ENCODE measurements at places on chromosomes 13 and 19.

- no peak for DNase-seq
Observed at GRCh38 chr19:17023805-17024204, 2.8 kb downstream of the CPAMD8 start.

GRCh38 chr13:99347335-99347878 is 40.2 kb upstream of the GPR183 start:
- no peak for DNase-seq

GRCh38 chr19:10009714-10010224 is 535 bp downstream of the COL5A3 start:
- no peak for DNase-seq

DNA sequence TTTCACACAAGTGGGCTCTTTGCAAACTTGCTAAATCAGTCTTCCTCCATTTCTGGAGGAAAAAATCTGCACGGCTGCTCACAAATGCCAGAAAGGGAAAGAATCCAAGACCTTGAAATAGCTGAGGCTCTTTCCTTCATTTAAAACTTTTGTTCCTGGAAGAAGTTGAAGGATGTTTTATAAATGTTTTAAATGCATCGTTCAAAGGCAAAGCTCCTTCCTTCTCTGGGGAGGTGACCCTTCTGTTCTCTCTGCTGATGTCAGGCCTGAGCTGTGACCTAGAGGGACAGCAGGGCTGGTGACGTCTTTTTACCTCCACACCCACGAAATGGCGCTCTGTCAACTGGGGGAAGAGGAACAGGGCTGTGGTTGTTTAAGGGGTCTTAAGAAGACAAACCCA is 376.4 kb upstream of the ZNF507 start:
- DNase-seq, result no peak

- no peak for DNase-seq
Observed at GRCh38 chr19:53971673-53972072, 8.9 kb downstream of the CACNG8 start.

DNA sequence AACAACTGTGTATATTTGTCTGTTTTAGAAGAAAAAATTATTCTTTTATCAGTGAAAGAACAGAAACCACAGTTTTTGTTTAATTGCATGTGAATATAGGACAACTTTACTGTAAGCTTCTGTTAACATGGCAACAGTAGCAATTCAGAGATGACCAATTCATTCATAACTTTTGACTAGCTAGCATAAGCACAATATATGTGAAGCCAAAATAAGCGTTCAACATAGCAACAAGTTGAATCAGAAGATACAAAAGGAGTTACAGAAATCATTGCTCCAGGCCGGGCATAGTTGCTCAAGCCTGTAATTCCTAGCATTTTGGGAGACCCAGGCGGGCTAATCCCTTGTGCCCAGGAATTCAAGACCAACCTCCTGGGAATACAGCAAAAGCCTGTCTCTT is 197.1 kb upstream of the GPC6 start:
- no peak for DNase-seq

DNA sequence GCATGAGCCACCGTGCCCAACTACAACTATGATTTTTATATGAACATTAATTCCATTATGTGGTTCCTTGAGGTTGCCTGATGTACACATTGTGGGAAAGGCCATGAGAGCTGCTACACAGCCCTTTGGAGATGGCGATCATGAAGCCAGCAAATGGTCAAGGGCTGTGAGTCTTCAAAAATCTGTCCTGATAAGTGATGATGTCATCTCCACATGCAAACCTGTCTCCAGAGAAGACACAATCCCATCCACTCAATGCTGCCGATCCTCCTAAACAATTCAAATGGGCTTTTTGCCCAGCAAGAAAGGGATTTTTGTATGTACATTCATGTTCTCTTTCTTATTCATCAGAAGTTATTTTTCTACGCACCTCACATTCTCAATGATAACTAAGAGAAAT is 17.6 kb downstream of the SIGLEC7 start:
- no peak for DNase-seq

DNA sequence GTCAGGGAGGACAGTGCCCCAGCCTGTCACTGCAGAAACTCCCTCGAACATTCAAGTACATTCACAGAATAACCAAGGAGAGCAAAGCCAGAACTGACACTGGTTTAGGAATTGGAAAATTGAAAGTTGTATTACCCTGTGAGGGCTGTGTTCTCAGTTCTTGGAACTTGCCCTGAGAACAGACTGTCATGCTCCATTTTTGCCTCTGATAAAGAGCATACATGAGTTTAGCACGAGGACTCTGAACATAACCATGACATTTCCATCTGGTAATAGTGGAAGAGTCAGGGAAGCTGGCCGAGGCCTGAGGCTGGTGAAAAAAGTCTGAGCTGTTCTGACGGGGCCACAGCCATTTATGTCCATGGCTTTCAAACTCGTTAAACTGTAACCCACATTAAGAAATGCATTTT is 15.2 kb upstream of the SLC25A30 start:
- DNase-seq, result no peak

GRCh38 chr19:18634612-18635297 is 2.1 kb upstream of the KLHL26 start:
- DNase-seq, result no peak

- DNase-seq, result no peak
Observed at GRCh38 chr19:38650911-38651584, 3.6 kb downstream of the ACTN4 start.

DNA sequence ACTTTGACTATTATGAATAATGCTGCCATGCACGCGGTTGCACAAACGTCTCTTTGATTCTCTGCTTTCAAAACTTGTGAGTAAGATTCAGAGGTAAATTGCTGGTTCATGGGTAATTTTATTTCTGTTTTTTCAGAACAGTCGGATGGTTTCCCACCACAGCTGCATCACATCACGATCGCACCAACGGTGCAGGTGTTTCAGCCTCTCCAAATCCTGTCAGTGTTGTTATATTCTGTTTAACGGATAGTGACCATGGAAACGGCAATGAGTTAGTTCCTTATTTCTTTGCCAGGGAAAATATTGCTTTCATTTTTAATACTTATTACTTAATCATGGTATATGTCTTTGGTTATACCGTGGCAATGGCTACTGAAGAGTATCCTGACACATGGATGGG is 19.1 kb upstream of the ZNF835 start:
- DNase-seq, result no peak

GRCh38 chr19:41324231-41324702 is 14.3 kb downstream of the CCDC97 start:
- no peak for DNase-seq

DNA sequence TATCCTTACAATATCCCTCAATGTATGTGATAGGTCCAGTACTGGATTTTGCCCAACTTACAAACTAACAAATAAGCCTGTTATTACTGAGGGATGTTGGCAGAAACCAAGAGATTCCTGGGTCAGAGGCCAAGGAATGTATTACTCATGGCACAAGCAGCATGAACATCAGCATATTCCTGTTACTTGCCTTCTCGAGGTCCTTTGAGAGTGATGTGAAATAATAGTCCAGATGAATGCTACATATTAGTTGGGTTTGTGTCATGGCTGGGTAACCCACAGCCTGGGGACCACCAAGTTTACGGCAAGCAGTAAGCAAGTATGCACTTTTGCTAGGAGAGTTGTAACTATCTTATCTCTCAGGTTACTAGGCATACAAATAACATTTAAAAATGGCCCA is 384.5 kb upstream of the GPC6 start:
- DNase-seq, result no peak

DNA sequence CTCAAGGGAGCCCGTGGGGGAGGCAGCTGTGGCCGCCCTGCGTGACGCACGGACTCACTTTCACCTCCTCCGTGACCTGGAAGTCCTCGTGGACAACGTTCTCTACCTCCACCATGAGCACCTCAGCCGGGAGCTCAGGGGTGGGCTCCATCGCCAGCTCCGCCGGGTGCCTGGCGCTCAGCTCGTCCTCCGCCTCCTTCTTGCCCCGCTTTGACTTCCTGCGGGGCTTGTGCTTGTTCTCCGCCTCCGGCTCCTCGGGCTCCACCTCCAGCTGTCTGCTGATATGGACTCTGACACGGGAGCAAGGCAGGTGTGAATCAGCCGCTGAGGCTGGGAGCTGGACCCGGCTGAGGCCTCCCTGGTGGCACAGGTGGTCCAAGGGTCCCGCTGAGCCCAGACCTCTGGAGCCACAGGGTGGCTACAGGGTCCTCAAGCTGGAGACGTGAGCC is 8.2 kb downstream of the LONP1 start:
- no peak for DNase-seq

- DNase-seq, result no peak
Observed at GRCh38 chr19:6524311-6524710, 6.5 kb upstream of the TNFSF9 start.

DNA sequence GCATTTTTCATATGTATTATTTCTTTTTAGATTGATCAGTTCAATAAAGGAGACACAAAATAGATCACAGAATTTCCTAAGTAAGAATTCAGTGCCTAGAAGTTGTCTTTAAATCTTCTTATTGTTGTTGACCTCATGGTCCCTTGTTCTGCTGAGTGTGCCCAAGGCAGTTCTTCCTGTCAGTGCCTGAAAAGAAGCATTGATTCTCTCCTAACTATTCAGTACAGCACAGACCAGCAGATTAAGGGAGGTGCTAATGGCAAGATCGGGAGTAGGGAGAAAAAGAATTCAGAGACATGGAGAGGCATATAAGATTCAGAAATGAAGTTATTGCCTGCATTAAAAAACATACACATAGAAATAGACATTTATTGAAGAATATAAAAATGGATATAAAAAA is 180.5 kb upstream of the PCDH9 start:
- no peak for DNase-seq

DNA sequence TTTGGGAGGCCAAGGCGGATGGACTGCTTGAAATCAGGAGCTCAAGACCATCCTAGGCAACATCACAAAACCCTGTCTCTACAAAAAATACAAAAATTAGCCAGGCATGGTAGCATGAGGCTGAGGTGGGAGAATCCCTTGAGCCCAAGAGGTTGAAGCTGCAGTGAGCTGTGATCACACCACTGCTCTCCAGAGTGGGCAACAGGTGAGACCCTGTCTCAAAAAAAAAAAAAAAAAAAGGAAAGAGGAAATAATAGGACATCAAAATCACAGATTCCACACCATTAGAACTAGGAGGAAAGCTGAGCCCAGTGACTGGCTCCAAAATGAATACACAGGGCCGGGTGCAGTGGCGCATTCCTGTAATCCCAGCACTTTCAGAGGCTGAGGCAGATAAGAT is 3.2 kb upstream of the ZNF8 start:
- DNase-seq, result no peak

GRCh38 chr13:61770681-61771080 is 355.0 kb upstream of the PCDH20 start:
- DNase-seq, result no peak

GRCh38 chr19:14096272-14096992 is 5.9 kb upstream of the SAMD1 start:
- DNase-seq, result no peak

DNA sequence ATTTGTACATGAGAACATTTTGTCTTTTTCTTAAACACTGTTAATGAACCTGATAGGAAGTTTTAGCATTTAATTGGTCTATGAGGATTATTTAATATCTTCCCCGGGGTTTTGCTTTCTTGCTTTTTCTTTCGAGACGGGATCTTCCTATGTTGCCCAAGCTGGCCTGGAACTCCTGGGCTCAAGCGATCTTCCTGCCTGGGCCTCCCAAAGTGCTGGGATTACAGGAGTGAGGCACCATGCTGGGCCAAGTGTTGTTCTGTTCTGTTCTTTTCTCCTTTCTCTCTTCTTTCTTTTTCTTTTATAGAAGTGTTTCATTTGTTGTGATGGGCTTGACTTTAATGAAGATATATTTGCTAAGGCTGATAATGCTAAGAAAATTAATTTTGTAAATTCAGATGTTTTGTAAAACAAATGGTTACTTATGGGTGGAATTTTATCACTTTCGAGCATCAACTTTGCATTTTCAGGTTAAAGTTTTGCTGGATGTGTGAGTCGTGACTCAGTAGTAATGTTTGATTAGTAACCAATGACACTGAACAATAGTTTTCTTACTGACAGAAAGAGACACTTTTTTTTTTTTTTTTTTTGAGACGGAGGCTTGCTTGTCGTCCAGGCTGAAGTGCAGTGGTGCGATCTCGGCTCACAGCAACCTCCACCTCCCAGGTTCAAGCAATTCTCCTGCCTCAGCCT is 2.2 kb downstream of the PAN3 start:
- no peak for DNase-seq

GRCh38 chr19:10226376-10227025 is 4.6 kb downstream of the S1PR2 start:
- no peak for DNase-seq

DNA sequence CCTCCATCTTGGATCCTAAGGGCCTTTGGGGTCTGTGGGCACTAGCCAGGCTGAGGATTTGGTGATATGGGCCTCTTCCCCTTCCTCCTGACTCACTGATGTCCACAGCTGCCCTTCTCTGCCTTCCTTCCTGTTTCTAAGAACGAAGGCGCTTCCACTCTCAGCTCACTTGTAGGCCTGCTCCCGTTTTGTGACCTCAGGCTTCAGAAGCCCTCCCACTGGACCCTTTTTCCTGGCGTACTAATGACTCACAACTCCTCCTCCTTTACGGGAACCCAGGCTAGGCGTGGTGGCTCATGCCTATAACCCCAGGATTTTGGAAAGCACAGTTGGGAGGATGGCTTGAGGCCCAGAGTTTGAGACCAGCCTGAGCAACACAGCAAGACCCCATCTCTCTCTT is 55.6 kb downstream of the TMED1 start:
- no peak for DNase-seq

- no peak for DNase-seq
Observed at GRCh38 chr19:50820549-50821247, 2.9 kb downstream of the KLK1 start.

- DNase-seq, result no peak
Observed at GRCh38 chr19:18772620-18773587, 18.2 kb downstream of the COMP start.

All from stimulated activated CD4-positive, alpha-beta T cell treated with anti-CD3 and anti-CD28 coated beads, Interleukin-1b, Interleukin-23, amount 100 ng/mL, for 24 hours (primary cell).